ENCODE measurements at places on chromosomes 5 and 9.

- DNase-seq: no peak
Observed at GRCh38 chr5:41402845-41403244, 107.6 kb downstream of the PLCXD3 start.

DNA sequence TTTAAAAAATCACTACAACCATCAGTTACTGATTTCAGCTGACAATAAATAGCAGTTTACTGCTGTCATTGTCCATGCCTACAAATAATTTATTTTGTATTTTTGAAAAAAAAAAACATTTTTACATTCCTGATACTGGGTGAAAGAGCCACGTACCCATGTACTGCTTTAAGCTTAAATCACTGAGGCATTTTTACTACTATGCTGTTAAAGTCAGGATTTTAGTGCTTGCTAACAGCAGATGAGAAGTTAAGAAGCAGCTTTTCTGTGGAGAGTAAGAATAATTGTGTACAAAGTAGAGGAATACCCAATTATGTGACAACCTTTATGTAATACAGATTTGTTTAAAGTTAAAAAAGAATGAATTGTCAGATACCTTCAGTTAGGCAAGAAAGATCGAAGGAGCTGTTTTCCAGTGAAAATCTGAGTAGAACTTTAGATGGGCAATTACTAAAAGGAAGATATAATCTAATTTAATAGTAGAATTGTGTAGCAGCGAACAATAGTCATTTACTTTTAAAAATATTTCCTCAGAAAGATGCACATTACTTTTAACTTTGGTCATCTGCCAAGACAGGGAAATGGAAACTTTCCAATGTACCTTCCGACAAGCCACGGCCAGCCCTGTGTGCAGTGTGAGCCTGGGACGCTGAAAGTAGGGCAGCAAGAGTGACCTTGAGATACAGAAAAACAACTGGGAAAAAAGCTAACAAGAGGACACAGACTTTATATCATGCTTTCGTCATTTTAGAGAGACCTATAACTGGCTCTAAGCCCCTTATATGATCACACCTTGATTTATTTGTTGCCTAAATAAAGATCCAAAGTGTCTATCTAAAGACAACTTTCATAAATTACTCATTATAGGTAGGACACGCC, 39.9 kb downstream of the RHOBTB3 start:
- DNase-seq: no peak

GRCh38 chr5:59584858-59585846, 308.4 kb downstream of the PDE4D start:
- no peak for DNase-seq

GRCh38 chr5:40401284-40402006, 278.3 kb upstream of the PTGER4 start:
- DNase-seq: no peak

DNA sequence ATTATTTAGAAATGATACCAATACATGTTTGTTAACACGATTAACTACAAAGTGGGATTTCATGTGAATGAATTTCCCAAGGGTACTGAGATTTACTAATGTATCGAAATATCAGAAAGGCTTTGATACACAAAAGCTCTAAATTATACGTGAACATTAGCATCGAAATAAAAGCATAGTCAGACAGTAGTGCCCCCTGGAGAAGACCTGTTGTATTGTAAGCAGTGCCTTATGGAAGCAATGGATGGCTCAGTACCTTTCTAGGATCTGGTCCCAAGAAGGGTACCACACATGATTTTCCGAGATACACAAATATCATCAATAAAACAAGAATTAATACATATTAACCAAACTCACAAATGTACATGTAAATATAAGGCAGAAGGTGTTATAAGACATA, 153.8 kb downstream of the CDH12 start:
- no peak for DNase-seq

- DNase-seq: peak; percentile 17
Observed at GRCh38 chr5:115209279-115209678, 39.6 kb upstream of the TRIM36 start.

DNA sequence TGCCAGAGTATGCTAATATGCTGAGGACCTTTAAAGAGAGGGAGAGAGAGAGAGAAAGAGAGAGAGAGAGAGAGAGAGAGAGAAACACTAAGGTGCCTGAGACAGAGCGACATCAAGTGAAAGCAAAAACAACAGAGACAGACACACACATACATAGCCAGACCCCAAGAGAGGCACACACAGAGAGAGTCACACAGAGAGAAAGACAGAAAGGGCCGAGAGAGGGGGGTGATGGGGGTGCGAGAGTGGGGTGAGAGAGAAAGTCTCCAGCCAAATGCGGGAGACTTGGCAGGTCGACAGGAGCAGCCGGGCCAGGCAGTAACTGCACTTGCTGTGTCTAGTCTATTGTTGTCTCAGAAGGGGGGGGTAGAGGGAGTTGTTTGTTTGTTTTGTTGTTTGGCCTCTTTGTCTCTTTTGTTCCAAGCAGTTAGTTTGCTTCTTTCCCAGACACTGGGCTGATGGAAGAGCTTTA, 30.1 kb upstream of the NFIB start:
- no peak for DNase-seq

DNA sequence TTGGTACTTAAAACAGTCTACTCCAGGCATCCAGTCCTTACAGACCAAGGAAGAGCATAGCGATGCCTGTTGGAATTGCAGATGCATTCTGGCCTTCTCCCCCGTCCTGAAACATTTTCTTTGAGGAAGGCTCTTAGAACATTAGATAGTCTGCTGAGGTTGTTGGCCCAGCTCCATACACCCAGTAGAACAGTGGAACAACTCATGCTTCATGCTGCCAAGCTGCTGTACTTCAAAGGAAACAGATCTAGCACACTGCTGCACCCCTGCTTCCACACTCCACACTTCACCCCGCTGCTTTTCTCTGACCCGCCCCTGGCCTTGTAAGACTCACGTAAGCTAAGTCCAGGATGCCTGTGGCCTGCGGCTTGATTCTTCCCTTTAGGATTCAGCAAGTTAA, 33.4 kb upstream of the NCS1 start:
- DNase-seq: no peak

DNA sequence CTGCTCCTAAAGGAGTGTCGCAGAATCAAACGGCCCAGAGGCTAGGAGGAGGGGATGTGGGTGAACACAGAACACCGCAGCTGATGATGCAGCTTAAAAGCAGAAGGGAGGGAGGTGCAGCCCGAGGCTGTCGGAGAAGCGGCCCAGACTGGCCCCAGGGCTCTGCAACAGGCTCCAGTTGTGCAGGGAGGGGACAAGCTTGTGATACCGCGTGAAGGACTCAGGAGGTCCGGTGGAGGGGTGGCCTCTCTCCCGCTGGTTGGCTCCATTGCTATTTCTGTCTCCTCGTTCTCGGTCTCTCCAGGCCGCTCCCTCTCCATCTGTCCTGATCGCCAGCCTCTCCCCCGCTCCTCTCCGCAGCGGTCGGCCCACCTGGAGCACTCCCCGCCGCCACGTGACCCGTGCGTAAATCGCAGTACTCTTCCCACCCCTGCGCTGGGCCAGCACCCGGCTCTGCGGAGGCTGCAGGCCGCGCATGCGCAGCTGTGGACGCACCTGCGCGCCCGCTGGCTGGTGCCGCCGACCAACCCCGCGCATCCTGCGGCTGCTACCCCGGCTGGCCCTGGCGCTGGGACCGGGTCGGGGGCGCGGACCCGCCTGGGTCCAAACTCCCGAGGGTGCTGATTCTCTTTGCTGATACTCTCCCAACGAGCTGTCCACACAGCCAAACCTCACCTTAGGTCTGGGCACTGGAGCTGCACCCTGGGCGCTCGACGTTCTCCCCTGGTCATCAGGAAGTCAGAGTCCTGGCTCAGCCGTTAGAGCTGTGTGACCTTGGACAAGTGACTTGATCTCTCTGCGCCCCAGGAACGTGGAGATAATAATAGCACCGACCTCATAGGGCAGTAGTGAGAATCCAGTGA, 3.7 kb upstream of the STXBP1 start:
- DNase-seq: peak; percentile 58

DNA sequence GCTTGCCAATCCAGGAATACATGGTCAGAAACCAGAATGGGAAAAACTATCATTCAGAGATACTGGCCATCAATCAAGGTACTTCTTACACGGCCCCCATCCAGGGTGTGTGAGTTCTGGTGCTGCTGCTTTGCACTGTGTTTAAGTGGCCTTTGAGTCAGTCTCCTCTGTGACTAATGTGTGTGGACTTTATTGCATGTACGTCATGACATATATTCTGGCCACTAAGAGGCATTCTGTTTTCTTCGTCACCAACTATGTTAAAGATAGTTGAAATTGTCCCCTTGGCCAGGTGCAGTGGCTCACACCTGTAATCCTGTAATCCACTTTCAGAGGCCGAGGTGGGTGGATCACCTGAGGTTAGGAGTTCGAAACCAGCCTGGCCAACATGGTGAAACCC, 8.5 kb downstream of the EXOSC3 start:
- no peak for DNase-seq

- no peak for DNase-seq
Observed at GRCh38 chr9:98780059-98780749, 16.2 kb downstream of the ANKS6 start.

GRCh38 chr5:38249301-38249700, 9.1 kb upstream of the EGFLAM start:
- DNase-seq: no peak

DNA sequence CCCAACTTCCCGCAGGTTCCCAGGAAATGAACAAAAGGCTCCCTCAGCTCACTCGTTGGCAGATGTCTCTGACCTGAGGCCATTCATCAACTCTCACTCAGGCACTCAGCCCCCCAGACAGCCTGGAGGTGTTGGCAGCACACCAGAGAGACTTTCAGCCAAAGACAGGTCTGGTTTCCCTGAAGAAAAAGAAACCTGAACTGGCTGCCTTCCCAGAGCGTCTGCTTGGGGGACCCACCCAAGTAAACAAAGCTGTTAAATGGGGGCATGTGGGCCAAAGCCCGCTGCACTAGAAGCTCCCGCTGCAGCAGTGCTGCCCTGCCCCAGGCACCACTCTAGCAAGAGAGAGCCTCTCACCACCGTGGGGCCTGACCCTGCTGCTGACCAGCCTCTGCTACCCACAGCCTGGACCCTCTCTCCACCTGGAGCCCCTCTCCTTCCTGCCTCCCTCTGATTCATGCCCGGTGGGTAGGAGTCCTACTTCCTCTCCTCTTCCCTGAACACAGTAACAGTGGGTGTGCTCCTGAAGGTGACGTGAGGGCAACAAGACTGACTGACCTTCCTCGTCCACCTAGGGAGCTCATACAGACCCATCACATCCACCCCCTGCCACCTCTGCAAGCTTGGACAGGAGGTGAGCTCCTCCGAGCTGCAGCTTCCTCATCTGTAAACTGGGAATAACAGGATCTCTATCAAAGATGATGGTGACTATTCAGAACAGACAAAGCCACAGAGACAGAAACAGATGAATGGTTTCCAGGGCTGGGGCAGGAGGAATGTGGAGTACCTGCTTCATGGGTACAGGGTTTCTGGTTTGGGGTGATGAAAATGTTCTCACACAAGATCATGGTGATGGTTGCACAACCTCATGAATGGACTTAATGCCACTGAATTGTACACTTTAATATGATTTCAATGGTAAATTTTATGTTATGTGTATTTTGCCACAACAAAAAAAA, 31.0 kb upstream of the GABRP start:
- DNase-seq: no peak

All from stimulated activated CD4-positive, alpha-beta T cell treated with anti-CD3 and anti-CD28 coated beads, Interleukin-4, amount 100 ng/mL, for 48 hours (primary cell).